ENCODE measurements at places on chromosomes 3 and 15.

GRCh38 chr3:117063930-117064329 lies 354.4 kb downstream of the TUSC7 start:
- DNase-seq = no peak

DNA sequence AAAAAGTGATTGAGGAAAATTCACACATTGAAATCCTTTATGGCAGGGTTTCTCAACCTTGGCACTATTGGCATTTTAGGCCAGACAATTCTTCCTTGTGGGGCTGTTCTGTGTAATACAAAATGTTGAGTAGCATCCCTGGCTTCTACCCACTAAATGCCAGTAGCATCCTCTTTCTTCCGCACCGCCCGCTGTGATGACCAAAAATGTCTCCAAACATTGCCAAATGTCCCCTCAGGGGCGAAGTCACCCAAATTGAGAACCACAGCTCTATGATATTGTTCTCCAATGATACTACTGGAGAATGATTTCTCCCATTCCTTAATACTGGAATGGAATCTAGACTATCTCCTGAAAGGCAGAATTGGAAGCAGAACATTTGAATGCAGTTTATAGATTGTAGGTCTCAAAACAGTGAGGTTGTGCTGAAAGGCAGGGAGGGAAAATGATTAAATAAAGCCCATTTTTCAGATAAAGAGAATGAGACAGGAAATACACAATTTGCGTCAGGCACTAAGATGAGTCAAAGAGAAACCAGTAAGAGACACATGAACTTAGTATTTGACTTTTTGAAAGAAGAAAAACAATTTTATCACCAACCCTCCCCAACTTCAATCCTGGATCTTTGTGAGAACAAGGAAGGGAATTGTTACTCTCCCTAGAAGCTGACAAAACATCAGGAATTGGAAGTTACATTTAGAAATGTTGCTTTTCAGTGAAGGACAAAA lies 101.6 kb upstream of the TNIK start:
- DNase-seq = no peak

DNA sequence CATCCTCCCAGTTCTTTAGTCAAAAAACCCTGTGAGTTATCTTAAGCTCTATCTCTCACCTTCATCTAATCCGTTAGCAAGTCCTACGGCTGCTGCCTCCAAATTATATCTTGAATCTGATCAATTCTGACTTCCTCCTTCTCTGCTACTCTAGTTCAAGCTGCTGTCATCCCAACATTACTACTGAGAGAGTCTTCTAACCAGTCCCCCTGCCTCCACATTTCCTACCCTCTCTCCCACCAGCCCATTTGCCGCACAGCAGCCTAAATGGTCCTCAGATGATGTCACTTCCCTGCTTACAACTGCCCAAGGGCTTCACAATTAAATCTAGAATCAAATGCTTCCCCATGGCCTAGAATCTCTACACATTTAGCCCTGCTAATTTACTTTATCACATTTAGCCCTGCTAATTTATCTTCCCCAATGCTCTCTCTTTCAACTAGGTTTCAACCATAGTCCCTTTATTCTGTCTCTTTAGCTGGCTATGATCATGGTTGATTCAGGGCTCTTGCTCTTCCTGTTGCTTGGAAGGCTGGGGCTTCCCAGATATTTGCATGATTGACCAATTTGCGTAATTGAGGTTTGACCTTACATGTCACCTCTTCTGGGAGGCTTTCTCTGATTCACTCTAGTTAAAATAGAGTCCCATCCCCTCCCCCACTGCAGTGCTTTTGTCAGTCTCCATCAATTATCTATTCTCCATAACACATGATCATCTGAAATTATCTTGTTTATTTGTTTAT lies 11.0 kb upstream of the ARL14 start:
- peak; percentile 36 for DNase-seq

DNA sequence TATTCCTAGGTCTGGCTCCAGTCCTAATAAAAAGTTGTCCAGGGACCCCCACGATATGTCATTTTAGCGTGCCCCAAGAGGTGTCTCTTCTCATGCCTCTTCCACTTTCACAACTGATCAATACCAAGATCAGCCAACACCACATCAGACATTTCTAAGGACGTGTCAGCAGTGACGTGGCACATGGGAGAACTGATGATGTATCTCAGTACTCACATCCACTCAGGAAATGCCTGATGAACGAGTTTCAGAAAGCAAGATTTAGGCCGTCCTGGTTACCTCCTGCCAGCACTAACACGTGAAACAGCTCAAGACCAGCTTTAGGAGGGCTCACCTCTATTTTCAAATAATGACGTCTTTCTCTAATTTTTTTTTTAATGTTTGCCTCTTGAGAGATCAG lies 19.6 kb downstream of the VGLL4 start:
- no peak for DNase-seq

DNA sequence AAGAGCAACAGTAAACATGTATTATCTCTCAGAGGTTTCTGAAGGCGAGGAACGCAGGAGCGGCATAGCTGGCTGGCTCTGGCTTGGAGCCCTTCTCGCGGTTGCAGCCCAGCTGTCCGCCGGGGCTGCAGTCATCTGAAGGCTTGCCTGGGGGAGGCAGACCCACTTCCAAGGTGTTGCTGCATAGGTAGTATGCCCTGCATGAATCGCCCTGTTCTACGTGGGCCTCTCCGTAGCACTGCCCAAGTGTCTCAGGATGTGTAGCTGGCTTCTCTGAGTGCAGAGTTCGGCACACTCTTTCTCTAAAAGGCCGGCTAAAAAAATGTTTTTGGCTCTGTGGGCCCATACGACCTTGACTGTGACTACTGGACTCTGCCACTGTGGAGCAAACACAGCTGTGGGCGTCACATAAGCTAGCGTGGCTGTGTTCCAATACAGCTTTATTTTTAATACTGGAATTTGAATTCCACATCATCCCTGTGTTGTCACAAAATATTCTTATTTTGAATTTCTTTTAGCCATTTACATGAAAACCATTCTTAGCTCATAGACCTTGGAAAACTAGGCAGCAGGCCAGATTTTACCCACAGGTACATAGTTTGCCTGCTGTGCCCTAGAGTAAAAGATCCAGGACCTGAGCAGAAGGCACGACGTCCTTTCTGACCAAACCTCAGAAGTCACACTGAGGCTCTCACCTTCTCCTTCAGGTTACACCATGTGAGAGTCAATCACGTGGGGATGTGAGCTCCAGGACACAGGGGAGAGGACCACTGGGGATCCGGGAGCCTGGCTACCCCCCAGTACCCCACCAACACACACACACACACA lies 55.9 kb downstream of the PGPEP1L start:
- DNase-seq = no peak

DNA sequence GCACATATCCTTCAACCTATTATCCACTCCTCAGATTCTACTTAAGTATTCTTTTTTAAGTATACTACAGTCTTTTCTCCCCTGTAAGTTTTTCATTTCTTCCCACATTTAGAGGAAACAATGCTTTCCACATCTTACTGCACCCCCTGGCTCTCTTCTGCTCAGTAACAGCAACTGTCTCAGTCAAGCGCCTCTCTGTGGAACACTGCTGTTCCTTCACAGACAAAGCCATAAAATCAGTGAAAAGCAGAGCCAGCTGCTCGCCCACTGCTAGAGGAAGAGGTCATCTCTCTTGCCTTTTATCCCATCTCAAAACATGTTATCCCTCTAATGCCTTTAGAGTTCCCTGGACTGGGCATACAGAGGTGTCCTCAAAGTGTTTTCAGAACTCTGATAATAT lies 24.8 kb downstream of the SERP1 start:
- DNase-seq = no peak

GRCh38 chr15:73139041-73139743 lies 86.9 kb downstream of the NEO1 start:
- DNase-seq = no peak

DNA sequence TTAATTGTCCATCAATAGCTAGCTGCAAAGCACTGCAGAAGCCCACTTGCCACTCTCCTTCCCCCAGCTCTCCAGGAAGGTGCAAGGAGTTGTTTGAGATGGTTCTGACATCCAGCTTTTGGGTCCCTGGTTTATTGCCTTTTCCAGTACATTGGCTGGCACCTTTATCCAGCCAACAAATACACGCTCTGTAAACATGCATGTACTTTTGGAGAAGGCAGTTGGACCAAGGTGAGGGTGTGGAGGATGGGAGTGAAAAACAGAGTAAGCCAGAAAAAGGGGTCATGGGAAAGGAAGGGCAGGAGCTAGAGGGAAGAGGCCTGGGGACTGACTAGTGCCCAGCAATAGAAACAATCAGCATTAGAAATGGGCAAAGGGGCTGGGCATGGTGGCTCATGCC lies 102.7 kb downstream of the CGNL1 start:
- no peak for DNase-seq

DNA sequence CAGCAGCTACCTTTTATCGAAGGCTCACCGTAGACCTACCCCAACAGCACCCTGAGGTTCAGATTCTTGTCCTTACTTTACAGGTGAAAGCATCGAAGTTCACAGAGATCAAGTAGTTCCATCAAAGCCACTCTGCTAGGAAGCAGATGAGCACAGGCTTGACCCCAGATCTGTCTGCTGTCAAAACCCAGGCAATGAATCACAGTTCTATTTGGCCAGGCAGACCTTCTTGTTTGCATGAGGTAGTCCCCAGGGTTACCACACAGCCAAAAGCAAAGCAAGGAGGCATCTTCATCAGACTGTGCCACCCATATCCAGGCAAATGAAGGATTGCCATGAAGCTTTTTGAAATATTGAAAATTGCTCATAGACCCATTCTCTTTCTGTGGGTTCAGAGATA lies 33.0 kb downstream of the HES1 start:
- no peak for DNase-seq

DNA sequence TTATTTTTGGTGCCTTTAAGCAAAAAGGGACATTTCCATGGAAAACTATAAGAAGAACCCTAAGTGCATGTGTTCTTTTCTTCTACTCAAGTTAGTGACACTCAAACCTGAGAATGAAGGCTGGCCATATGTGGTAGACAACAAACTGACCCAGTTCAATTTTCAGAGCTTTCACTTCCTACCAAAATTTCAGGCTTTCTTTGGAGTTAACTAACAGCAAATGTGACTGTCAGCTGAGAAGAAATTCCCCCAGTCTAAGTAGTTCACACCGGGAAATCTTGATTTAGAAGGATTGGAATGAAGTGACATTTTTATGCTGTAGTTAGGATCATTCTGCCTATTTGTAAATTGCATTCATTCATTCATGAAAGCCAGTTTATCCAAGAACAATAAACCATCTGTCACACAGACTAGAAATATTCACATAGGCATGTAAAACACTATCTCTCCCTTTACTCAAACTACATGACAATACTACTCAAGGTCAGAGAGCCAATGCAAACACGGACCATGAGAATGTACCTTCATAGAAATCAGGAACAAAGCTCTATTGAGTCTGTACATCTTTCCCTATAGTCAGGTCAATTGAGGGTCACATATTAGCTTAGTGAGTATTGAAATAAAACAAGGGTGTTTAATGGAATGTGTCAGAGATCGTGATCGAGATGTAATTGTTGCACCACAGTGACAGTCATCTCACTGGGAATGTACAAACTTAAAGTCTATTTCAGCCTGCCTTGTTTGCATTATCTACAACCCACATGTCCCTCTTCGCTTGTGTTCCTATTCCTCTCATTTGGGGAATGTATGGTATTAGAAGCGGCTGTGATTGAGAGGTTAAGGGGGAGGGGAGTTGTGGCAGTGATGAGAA lies 113.8 kb upstream of the TGFBR2 start:
- DNase-seq = no peak

DNA sequence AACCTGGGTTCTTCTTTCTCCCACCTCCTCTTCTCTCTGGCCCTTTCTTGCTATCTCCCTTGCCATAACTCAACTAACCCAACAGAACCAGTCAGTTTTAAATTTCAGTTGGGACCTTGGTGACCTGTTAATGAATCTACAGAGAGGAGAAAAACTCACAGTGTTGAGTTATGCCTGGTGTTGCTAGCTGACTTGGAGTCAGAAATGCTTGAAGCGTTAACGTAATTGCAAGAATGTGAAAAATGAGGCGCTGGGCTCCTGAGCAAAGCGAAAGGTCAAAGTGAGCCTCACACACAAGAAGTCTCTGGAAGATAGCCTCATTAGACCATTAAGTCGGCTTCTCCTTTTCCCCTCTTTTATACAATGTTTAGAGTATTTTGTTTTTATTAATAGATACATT lies 18.4 kb downstream of the MEIS2 start:
- no peak for DNase-seq

Data from BJ (cell line).